ENCODE measurements at places on chromosomes 13 and 19.

DNA sequence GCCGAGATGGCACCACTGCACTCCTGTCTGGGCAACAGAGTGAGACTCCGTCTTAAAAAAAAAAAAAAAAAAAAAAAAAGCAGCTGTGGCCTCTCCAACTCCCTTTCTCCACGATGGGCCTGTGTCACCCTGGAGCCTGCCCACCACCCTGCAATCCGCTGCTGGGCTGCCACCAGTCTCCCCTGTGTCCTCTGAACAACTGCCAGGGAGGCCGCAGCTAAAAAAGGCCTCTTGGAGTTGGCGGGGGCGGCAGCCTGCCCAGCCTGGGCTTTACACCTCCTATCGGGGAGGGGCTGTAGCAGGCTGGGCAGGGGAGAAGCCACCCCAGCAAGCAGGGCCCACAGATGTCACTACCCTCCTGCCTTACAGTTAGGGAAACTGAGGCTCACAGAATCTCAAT lies 3.5 kb downstream of the CDC37 start:
- no peak for DNase-seq

GRCh38 chr19:17787274-17787913 lies 7.5 kb upstream of the B3GNT3 start:
- DNase-seq: no peak

DNA sequence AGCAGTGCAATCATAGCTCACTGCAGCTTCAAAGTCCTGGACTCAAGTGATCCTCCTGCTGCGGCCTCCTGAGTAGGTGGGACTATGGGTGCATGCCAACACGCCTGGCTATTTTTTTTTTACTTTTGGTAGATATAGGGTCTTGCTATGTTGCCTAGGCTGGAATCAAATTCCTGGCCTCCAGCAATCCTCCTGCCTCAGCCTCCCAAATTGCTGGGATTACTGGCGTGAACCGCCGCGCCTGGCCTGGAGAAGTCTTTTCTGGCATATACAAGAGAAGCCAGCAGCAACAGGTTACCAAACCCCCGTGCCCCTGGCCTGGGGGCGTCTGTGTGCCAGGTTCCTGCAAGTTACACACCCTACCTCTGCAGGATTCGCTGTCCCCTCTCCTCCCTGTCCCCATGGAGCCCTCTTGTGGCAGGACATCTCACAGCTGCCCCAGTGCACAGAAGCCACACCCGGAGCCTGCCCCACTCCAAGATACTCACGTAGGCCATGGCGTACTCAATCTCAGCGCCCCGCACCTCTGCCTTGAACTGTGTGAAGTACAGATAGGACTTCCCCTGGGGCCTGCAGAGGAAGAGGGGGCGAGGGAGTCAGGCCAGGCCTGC lies 9.9 kb downstream of the MYDGF start:
- DNase-seq: no peak

DNA sequence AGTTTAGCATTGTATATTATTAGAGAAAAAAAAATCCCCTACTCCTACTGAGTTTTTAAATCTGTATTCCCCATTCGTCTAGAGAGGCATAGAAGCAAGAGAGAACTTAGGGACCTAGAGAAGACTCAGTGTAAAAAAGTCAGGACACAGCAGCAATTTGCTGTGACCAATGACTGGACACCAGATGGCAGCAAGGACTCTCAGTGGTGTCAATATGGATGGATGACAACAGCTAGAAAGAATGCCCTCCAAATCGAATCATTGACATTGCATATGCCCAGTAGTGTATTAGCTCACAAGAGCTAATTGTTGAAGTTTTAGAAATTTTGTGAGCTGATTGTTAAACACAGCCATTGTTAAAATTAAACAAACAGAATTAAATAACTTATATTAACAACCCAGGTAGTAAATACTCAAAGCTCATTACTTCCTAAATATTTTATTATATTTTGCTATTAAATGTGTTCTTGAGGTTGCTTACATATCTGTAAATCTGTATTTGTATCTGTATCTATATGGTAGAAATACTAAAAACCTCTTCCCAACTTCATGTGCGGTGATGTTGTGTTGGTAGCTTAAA lies 43.9 kb downstream of the SIAH3 start:
- no peak for DNase-seq

DNA sequence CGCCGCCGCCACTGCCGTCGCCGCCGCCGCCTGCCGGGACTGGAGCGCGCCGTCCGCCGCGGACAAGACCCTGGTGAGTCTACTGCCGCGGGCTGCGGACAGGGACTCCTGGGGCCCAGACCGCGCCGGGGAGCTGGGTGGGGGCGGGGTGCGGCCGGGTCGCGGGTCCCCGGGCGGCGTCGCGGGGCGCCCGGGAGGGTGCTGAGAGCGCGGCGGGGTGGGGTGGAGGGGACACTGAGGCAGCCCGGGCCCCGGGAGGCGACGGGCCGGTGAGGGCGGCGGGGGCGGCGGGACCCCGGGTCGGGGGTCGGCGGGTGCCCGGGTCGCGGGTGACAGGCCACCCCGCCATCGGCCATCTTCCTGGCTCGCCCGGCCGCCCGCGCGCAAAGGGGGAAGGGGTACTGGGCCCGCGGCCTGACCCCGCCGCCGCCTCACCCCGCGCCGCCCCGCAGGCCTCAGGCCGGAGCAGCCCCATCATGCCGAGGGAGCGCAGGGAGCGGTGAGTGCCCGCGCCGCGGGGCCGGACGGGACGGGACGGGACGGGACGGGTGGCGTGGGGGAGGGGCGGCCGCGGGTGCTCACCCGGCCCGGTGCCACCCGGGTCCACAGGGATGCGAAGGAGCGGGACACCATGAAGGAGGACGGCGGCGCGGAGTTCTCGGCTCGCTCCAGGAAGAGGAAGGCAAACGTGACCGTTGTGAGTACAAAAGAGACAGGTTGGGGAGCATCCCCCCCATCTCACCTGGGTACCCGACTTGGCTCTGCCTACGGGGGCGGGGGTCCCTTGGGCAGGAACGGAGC lies 489 bp downstream of the CCNE1 start:
- DNase-seq: peak; percentile 28

- DNase-seq: no peak
These were observed 10.5 kb upstream of the APOC4 start for GRCh38 chr19:44931541-44931940.

All from activated CD8-positive, alpha-beta memory T cell treated with anti-CD3 and anti-CD28 coated beads, Interleukin-2, amount 50 U/mL, for 4 hours (primary cell).